DMS 273 treated with DMSO at 0.1 percent for 48 hours (cell line): ENCODE measurements at places on chromosomes 2 and 18.

DNA sequence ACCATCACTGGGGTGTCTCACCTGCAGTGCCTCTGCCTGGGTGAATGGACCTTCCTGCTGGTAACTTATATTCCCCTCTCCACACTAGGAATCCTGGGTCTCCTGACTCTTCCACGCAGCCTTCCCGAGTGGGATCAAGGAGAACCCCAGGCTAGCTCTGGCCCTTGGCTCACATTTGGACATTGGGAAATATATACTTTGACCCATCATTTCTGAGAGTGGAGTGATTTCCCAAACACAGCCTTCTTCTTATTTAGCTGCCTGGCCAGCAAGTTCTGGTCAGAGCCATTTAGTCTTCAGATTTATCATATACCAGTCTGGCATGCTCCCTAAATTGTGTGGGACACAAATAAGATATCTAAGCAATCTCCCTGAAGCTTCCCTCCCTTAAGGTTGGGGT is 146.8 kb upstream of the PGAP1 start:
- DNase-seq, result no peak

DNA sequence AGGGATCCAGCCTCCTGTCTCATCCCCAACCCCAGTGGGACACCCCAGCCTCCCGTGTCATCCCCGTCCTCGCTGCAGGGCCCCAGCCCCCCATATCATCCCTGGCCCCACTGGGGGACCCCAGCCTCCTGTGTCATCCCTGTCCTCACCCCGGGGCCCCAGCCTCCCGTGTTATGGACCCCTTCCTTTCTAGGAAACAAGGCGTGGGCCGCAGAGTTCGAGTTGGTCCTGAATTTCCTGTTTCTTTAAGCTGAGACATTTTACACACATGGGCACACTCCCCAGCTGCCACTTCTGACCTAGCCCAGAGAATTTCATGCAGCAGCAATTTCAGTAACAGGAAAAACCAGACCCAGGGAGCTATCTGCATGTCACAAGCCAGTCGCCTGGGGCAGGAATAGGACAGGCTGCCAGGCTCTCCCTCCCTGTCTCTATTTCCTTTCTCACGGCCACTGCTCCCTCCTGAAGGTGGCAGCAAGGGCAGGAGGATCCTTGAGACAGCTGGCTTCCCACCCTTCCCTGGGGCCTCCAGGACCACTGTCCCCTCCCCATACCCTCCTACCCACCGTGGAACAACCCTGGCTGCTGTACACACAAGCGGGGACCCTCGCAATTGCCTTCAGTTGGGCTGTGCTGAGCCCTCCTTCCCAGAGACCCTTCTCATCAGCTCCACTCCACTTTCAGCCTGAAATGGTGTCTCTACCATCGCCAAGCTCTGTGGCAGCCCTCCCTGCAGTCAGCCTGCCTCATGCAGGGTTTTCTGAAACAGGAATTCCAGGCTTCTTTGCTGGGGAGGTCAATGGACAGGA is 141.9 kb upstream of the ID2 start:
- no peak for DNase-seq

GRCh38 chr2:24857746-24858145 is 62.3 kb downstream of the ADCY3 start:
- DNase-seq, result no peak

- no peak for DNase-seq
These were observed 35.2 kb downstream of the PTGR3 start for GRCh38 chr18:75173738-75174137.

DNA sequence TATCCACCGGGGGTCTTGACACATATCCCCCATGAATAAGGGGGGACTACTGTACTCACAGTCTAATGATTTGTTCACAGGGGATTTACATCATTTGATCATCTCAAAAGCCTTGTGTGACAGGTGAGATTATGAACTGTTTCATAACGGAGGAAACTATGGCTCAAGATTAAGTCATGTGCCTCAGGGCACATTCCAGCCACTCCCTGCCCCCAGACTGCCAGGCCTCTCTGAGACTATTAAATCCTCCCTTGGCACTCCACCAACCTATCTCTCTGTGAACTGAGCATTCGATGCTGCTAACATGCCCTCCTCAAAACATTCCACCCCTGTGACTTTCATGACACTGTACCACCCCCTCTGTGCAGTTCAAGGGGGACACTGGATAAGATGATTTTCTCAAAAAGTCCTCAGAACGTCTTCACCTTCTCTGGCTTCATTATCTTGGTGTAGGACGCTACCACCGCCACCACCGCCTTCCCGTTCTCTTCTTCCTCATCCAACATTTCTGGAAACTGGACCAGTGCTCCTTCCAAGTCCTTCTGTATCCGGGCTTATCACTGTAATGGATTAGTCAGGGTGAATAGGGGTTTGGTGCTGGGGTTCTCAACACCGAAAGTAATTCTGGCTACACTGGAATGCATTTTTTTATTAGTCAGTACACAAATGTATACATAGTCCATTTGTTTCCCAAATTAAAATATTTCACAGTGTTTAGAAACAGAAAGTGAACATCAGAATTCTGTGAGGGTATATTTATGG is 169.6 kb downstream of the KCNS3 start:
- no peak for DNase-seq
